ENCODE measurements at places on chromosomes 7 and 10. TPM values are rescaled to one million over a fixed set of nuclear protein-coding genes. Genes with fewer than 3 reads are reported as not detected.
A peak's percentile ranks its signal among the peaks of the same experiment; 100 is the strongest.

DNA sequence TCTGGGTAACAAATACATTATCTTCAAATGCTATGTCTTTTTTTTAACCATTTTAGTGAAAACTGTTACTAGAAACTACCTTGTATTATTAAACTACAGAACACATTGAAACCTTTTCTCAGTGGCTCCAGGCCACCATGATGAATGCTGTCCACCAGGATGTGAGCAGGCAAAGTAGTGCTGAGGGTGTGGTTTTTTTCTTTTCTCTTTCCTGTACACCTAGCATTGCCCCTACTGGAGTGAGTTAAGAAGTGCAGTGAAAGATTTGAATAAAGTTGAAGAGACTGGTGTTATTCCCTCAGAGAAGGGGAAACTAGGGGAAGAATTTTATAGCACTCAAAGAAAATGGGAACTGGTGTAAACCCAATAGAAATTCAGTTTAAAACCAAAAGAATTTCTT is 120.0 kb upstream of the SAMD8 start:
- DNase-seq: peak; percentile 53
- no peak overlapping the region for H3K27ac ChIP-seq
- H3K4me1 ChIP-seq: no peaks in the 10 kb centered on the region
- H3K4me3 ChIP-seq: no peak overlapping the region
- H3K36me3 ChIP-seq: no peaks in the 10 kb centered on the region

GRCh38 chr7:35036361-35037171 is 719 bp downstream of the DPY19L1 start:
- H3K4me1 ChIP-seq: peaks cover 10% of the 10 kb centered on the region
- H3K27ac ChIP-seq: peak overlapping the region; percentile 52
- H3K36me3 ChIP-seq: no peaks in the 10 kb centered on the region
- peak; percentile 38 for DNase-seq
- H3K27me3 ChIP-seq: no peaks in the 10 kb centered on the region

- no peaks in the 10 kb centered on the region for H3K36me3 ChIP-seq
- H3K4me1 ChIP-seq: peaks cover 11% of the 10 kb centered on the region
- H3K4me3 ChIP-seq: no peak overlapping the region
- DNase-seq: no peak
- no peak overlapping the region for H3K27ac ChIP-seq
- H3K27me3 ChIP-seq: no peaks in the 10 kb centered on the region
Observed at GRCh38 chr10:25107756-25108155, 67.0 kb upstream of the GPR158 start.

GRCh38 chr10:66167816-66168215 is 758.0 kb upstream of the LRRTM3 start:
- H3K4me1 ChIP-seq: no peaks in the 10 kb centered on the region
- no peak for DNase-seq
- no peak overlapping the region for H3K4me3 ChIP-seq
- H3K27ac ChIP-seq: no peak overlapping the region

The TSPAN33 gene
- total RNA-seq: 0.76 TPM

The SUGCT gene
- total RNA-seq: 1.1 TPM
